ENCODE measurements at places on chromosomes 2 and 18.

- DNase-seq: no peak
Measured at GRCh38 chr2:66472225-66472843, 37.4 kb downstream of the MEIS1 start.

DNA sequence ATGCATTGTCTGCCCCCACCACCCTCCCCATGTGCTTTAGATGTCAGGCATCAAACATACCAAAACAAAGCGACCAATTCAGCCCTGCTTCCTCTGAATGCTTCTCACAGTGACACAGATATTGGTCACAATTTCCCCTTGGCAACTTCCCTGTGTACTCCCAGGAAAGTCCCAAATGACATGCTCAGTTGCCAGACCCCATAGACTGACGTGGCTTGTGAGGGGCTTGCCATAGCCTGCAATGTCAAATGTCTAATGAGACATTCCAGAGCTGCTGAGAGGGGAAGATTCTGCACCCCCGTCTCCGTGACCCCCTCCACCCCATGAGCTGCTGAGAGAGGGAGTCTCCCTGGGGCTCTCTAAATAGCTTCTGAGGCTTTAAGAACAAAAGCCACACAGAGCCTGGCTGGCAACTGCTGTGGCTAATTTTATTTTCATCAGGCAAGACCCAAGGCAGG lies 47.3 kb downstream of the RFTN2 start:
- no peak for DNase-seq

- DNase-seq: no peak
Measured at GRCh38 chr2:229815858-229816257, 101.5 kb upstream of the DNER start.

- no peak for DNase-seq
Measured at GRCh38 chr18:76459687-76460350, 35.2 kb downstream of the ZNF516 start.
